Pancreas (tissue), 10 donors: ENCODE measurements at places on chromosomes 11 and 22. TPM values are rescaled to one million over a fixed set of nuclear protein-coding genes. Genes with fewer than 3 reads are reported as not detected.

SHISAL1 gene
- 0.37 TPM for total RNA-seq

RCE1 gene
- total RNA-seq: 8.2 TPM

DNA sequence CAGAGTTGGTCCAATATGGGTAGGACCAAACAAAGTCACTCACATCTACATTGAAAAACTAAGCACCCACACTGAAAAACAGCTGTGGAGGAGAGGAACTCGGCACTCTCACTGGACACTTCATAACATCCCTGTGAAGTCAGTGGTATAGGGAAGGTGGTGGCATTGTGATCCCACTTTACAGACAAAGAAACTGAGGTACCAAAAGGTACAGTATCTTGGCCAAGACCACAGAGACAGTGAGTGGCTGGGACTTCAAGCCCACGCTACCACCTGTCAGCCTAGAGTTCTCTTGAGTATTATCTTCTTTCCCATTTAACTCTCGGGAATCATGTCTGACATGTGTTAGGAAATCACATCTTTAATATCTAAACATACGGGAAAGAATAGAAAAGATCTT, 61.9 kb downstream of the SYN3 start:
- H3K4me1 ChIP-seq: no peaks in the 10 kb centered on the region
- no peaks in the 10 kb centered on the region for H3K36me3 ChIP-seq
- no peaks in the 10 kb centered on the region for H3K27me3 ChIP-seq
- no peak overlapping the region for H3K4me3 ChIP-seq

DNA sequence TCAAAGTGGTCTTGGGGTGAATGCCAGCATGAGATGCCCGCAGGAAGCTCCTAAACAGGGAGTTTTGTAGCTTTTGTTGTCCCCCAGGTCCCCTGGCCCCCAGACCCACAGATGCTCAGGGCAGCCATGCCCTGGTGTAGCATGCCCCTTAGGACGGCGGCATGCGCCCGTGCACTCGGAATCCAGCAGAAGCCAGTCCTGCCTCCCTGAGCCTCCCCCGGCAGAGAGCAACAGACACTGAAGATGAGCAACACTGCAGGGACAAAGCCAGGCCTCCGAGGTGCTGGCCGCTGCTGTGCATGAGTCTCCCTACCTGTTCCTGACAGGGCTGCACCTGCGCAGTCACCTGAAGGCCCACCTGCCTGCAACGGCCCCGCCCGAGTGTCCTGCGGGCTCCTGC, 59.1 kb downstream of the TRMU start:
- DNase-seq: no peak
- no peak overlapping the region for H3K4me3 ChIP-seq
- H3K27me3 ChIP-seq: no peaks in the 10 kb centered on the region
- H3K27ac ChIP-seq: no peak overlapping the region

GRCh38 chr11:117020869-117021564, 77.2 kb downstream of the SIK3 start:
- peak overlapping the region; percentile 3 for H3K4me3 ChIP-seq
- peaks cover 33% of the 10 kb centered on the region for H3K4me1 ChIP-seq
- H3K36me3 ChIP-seq: no peaks in the 10 kb centered on the region
- no peaks in the 10 kb centered on the region for H3K27me3 ChIP-seq
- H3K27ac ChIP-seq: peak overlapping the region; percentile 34
- DNase-seq: no peak

DNA sequence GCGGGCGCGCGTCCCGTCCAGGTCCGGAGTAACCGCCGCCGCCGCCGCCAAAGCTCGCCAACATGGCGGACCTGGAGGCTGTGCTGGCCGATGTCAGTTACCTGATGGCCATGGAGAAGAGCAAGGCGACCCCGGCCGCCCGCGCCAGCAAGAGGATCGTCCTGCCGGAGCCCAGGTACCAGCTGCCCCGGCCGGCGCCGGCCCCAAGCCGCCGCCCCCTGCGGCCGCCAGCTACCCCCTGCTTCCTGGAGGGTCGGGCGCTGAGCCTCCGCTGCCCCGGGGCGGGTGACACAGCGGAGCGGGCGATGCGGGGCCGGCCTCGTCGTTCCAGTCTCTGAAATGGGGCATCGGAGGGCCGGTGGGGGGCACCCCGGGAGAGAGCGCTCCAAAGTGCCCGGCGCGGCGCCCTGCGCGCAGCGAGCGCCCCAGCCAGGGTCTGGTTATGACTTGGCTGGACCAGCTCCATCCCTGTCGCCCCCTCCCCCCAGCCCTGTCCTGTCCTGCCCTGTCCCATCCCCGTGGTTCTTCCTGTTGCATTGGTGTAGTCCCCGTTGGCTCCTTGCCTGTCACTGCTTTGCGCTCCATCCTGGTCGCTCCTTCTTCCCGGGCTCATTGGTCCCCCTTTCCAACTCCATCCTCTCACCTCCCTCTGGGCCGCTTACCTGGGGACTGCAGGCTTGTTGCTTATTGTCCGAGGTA, 653 bp downstream of the GRK3 start:
- H3K4me3 ChIP-seq: peak overlapping the region; percentile 95
- peak; percentile 11 for DNase-seq
- H3K27ac ChIP-seq: peak overlapping the region; percentile 33

- H3K27me3 ChIP-seq: no peaks in the 10 kb centered on the region
- no peak overlapping the region for H3K27ac ChIP-seq
- DNase-seq: no peak
- no peaks in the 10 kb centered on the region for H3K4me1 ChIP-seq
- no peak overlapping the region for H3K4me3 ChIP-seq
- H3K36me3 ChIP-seq: no peaks in the 10 kb centered on the region
Observed at GRCh38 chr11:115500547-115501501, 3.4 kb downstream of the CADM1 start.
